ENCODE measurements at places on chromosomes 5 and 9.

- DNase-seq = no peak
These were observed 23.4 kb upstream of the MAMDC2 start for GRCh38 chr9:70020217-70020616.

- DNase-seq = no peak
These were observed 72.3 kb upstream of the CDH6 start for GRCh38 chr5:31121224-31121623.

DNA sequence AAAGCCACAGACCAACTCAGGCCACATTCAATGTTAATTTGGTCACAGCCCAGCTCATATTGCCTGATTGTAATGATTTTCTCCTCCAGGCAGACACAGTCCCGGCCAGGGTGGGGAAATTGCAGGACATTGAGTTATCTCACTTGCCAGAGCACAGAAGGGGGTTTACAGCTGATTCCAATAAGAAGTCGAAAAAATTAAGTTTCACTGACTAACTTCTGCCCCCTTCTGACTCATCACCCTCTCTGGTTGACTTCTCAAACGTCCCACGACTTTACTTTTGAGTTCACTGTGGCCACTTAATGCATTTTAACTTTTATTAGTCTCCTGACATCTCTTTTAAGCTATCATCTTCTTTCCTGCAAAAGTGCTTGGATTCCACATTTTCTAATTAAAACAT is 321.4 kb upstream of the WWC1 start:
- DNase-seq = no peak

- DNase-seq = no peak
These were observed 27.2 kb downstream of the GGTA1 start for GRCh38 chr9:121472446-121472845.

DNA sequence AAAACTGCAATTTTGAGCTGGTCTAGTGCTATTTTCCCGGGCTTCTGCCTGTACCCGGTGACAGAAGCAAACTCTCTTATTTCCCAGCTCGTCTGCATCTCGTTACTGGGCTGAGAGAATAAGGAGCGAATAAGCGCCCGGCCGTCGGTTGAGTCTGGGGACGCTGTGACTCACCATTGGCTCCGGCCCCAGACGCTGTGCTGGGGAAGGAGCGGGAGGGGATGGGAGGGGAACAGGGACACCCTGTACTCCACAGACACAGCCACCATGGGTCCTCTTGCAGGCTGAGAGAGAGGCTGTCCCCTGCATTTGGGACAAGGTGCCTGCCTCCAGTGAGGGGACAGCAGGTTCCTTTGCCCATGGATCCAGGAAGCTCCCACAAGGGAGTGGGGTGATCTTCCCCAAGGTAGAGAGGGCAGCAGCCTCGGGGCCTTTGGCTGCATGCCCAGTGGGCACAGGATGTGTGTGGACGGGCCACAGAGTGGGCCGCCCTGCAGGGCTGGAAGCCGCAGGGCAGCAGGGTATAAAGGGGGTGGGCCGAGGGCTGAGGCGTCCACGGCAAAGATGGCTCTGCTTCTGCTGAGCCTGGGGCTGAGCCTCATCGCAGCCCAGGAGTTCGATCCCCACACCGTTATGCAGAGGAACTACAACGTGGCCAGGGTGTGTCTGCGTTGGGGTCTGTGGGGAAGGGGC is at the start of gene LCN9:
TSS of gene LCN9 (plus strand) at position 552 of the 693 bp plus-strand sequence. CDS start at position 565, 13 bp downstream.
- DNase-seq = no peak

- DNase-seq = no peak
These were observed 215.0 kb downstream of the CNTLN start for GRCh38 chr9:17349831-17350230.

DNA sequence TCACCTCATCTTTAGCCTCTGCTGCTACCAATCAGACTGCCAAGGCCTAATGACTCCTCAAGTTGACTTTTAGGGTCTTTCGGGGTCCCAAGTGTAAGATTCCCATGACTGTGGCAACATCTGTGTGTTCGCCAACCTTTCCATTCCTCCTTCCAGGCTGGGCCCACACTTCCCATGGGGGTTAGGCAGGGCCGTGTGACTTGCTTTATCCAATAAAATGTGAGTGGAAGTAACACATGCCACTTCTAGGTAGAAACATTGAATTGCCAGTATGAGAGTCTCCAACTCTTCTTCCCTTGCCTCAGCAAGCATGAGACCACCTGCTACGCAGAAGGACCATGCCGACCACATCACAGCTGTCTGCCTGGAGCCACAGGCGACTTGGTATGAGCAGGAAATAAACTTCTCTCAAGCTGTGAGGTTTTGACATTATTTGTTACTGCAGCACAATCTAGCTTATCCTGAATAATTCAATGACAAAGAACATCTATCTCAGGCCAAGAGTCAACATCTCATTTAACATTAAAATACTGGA is 190.4 kb upstream of the IER5L start:
- DNase-seq = no peak

DNA sequence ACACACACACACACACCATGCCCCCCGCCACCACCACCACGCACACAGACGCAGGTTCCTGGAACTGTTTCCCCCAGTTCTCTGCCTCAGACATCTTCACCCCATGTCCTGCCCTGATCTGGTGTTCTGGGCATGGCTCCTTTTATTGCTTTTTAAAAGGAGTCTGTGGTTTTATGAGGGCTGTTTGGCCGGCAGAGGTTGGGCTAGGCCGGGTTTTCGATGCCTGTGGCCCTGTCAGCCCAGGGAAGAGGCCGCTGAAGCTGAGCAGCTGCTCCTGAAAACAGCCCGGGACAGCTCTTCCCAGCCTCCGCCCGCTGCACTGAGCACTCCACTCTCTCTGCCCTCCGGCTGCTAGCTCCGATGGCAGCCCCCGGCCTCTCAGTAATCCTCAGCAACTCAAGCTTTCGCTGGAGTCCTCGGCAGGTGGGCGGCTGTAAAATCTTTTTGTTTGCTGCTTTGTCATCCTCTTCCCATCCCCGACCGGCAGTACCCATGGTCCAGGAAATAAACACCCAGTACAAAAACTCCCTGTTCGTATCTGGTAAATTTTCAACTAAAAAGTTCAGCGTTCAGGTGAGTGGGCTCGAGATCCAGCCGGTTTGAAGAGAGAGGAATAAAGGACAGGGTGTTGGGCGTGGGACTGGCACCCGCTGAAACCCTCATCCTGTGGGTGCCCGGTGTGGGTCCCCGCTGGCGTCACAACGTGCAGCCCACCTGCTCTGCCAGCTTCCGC is 103.0 kb upstream of the ERCC6L2 start:
- no peak for DNase-seq

DNA sequence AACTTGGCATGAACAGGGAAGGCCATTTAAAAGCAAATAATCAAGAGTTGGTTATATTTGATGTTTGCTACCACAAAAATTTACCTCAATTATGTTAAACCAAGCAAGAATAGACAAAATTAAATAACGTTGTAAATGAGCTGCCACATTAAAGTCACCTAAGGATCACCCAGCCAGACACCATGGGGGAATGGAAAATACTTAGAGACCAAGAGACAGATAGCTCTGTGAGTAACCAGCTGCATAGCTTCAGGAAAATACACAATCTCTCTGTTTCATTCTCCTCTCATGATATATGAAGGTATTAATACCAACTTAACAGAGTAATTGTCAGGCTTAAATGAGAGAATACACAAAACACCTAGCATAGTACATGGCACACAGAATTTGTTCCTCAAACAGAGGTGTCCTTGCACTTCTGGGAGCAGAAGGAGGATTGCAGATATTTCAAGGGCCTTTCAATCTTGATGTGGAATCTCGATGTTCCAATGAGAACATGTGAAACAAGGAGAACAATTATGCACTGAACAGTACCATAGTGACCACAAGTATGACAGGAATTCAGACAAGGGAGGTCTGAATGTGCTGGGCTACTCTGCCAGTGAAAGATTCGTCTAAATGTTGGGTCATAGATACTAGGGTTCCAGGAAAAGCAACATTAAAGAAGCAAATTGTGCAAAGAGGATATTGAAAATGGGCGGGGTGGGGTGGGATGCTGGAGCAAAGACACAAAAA is 18.6 kb downstream of the JAKMIP2 start:
- no peak for DNase-seq

DNA sequence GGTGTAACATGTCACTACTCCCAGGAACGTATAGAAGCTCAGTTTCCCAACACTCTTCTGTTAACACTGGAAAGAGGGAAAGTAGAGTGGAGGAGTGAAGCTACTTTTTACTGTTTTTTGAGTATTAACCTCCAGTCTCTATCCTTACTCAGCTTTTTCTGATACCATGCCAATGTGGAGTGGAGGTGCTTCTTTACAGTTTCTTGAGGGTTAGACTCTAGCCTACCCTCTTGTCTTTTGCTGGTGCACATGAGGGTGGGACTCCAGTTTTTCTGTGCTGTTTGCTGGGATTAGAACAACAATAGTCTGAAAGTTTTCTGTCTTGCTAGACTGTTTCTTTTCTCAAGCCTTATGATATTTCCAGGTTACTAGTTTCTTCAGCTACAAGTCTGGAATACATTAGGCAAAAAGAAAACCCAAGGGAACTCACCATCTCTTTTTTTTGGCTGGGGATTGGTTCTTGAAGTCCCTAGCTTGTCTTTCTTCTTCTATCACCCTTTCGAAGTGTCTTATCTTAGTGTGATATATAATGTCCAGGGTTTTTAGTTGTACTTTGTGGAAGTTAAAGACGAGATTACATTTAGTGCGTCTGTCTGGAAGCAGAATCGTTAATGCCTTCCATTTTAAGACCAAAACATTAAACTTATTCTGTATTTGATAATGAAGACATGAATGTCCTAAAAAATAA is 35.9 kb downstream of the PRR16 start:
- no peak for DNase-seq

DNA sequence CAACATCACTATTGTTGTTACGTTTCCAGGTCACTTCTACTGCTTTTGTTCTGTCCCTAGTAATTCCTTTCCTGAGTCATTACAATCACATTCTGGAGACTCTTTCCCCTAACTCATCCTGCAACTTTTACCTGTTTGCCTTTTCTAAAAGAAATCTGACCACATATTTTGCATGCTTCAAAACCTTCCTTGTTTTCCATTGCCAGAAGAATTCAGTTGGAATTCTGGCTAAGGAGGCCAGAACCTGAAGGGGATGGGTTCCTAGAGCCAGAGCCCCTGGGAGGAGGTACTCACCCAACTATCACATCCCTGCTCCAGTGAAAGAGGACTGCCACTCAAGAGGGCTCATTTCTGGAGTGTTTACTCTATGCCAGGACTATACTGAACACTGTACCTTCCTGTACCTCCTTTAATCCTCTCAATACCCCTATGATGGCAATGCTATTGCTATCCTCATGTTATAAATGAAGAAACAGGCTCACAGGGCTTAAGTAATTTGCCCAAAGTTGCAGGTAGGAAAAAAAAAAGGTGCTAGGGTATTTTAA is 42.8 kb upstream of the MAST4 start:
- DNase-seq = no peak

DNA sequence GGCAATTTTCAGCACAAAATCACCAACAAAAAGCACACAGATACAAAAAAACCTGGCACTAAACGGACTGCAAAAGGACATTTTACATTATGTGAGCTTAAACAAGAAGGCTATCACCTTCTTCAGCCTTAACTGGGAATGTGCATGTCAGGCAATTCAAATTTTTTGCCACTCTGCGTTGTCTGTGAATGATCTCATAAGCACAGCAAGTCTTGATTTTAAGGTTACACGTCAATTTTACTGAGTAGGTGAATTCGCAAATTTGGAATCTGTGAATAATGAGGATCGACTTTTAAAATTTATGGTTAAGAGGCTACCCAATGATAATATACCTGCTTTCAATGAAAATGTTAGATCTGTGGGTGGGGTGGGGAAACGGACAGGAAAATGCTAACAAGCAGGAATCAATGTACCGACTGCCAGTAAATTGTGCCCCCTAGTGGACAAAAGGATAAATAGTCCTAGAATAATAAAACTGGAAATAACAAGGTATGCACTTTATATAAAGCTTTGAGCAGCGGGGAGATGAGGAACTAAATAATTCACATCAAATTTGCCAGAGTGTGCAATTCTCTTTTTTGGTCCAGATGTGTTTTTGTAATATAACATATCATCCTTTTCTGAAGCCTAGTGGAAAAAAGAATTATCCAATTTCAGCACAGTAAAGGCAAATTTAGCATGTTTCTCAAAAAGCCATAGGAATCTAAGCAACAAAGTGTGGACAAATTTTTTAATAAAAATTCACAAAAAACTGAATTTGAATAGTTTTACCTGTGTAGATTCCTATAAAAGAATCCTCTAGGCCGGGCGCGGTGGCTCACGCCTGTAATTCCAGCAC is 20.5 kb downstream of the EQTN start:
- no peak for DNase-seq

GRCh38 chr9:127714951-127715469 is 453 bp downstream of the PTRH1 start:
- no peak for DNase-seq

Data from omental fat pad (tissue), 4 donors.